ENCODE measurements at places on chromosomes 5 and 9. TPM values are rescaled to one million over a fixed set of nuclear protein-coding genes. Genes with fewer than 3 reads are reported as not detected.
A peak's percentile ranks its signal among the peaks of the same experiment; 100 is the strongest.

- no peak for DNase-seq
- H3K27me3 ChIP-seq = peaks cover 5% of the 10 kb centered on the region
- H3K4me1 ChIP-seq = no peaks in the 10 kb centered on the region
- no peaks in the 10 kb centered on the region for H3K36me3 ChIP-seq
- no peak overlapping the region for H3K4me3 ChIP-seq
These were observed 21.9 kb upstream of the CNOT6 start for GRCh38 chr5:180472269-180472668.

- H3K4me3 ChIP-seq = no peak overlapping the region
- H3K4me1 ChIP-seq = peaks cover 9% of the 10 kb centered on the region
These were observed 29.7 kb upstream of the AKNA start for GRCh38 chr9:114417511-114417910.

- H3K4me3 ChIP-seq = no peak overlapping the region
- H3K27ac ChIP-seq = no peak overlapping the region
- peaks cover 5% of the 10 kb centered on the region for H3K4me1 ChIP-seq
These were observed 24.3 kb downstream of the SPAAR start for GRCh38 chr9:35933550-35934067.

- no peak for DNase-seq
- no peak overlapping the region for H3K27ac ChIP-seq
- H3K4me1 ChIP-seq = no peaks in the 10 kb centered on the region
These were observed 135.2 kb upstream of the PRDM9 start for GRCh38 chr5:23372177-23372576.

DNA sequence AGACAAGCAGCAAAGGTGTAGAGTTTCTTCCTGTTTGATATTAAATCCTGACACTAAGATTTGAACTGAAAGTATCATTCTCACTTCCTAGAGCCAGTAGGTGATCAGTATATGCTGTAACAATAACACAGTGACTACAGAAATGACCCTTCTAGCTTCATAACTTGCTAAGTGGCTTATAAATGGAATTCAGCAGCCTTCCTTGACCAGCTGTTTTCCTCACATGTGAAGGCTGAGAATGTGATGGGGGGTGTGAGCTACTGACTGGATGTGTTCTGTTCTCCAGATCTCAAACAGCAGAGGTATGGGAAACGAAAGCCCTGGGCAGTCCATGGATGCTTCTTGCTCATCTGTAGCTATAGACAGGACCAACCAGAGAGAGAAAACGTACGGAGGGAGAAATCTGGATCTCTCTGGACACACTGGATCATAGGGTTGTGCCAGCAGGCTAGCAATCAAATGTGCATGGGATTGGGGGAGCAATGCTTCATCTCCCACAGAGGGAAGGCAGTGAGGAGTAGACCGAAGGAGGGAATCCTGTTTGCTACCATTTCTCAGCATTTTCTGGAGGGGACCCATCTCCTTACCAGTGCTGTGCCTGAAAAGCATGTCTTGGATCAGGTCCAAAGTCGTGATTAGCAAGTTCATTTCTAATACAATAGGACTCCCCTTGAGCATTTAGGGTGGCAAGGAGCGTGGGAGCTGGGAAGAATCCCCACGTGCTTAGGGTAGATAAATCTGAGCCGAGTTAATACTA is 39.4 kb downstream of the TNFAIP8 start:
- peaks cover 26% of the 10 kb centered on the region for H3K36me3 ChIP-seq
- H3K27ac ChIP-seq = peak overlapping the region; percentile 40
- no peak for DNase-seq
- H3K27me3 ChIP-seq = peaks cover 2% of the 10 kb centered on the region

DNA sequence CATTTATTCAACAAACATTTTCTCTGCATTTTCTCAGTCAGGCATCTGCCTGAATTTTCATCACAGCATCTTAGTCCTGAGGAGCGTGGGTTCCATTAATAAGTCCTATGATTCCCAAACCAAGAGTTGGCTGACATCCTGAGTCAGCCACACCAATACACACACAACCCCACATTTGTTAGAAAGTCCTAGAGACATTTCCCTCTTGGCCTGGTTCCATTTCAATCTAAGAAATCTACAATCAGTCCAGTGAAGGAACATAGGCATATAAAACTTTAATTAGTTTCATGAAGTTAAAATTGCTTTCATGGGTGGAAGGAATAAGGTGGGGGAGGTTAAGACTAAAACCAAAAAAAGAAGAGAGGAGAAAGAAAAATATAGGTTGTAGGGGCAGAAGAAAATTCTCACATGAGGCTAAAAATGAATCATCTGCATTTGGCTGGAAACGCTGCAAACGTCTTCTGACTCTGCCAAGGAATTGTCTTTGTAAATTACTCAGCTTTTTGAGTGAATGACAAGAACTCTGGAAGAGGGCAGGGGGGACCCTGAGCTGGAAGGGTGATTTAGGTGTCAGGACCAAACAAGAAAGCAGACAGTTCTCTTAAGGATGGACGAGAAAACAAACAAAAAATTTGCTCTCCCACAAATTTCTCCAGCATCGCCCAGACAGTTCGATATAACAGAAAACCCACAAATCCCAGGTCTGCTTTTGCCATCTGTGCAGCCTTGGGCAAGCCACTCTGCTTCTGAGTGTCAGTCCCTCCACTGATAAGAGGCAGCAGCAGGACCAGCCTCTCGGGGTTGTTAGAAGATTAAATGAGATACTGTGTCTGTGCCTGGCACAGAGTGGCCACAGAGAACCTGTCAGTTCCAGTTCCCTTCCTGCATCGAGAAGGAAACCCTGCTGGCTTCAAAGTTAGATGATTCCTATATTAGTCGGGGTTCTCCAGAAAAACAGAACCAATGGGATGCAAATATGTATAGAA is 289.7 kb downstream of the CDK5RAP2 start:
- H3K36me3 ChIP-seq = no peaks in the 10 kb centered on the region
- no peak overlapping the region for H3K27ac ChIP-seq
- no peak overlapping the region for H3K4me3 ChIP-seq
- H3K4me1 ChIP-seq = no peaks in the 10 kb centered on the region
- peaks cover 2% of the 10 kb centered on the region for H3K27me3 ChIP-seq

DNA sequence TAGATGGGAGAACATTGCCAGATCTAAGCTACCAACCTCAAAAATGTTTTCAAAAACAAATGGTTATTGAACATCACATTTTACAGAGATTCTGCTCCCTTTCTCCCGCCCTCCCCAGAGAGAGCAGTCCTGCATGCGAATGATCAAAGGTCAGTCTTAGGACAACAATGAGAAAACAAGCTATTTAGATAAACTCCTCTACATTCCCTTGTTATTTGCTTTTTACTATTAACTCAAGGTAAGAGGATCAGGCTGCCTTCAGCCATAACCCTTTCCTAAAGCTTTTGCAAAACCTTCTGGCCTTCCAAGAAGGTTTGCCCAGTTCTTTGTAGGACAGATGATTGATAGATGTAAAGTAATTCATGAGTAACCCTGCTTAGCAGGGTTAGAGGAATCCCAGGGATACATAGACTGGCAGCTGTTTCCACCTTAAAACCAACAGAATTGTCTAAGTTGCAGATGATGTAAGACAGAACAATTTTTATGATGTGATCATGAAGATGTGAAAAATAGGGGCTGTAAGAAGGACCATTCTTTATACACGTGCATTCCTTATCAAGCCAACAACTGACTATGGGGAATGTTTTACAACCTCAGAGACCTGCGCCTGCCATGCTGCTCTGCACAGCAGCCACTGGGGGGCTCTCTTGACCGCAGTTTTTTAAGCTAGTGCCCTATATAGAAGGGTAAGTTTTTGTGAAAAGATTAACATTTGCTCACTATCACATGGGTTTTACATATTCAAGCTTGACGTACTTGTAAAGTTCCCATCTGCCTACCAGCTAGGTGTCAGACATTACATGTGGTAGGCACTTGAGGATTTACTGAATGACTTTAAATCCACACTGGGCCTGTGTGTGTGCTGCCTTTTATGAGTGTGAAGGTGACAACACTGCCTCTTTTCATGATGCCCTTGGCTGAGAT is 2.3 kb upstream of the ZNF782 start:
- H3K36me3 ChIP-seq = no peaks in the 10 kb centered on the region
- H3K4me3 ChIP-seq = no peak overlapping the region
- peak overlapping the region; percentile 79 for H3K27ac ChIP-seq
- peaks cover 4% of the 10 kb centered on the region for H3K27me3 ChIP-seq

The GRXCR2 gene
- polyA plus RNA-seq = not detected

The TBC1D9B gene
- 11.7 TPM for polyA plus RNA-seq

The UBE2QL1 gene
- not detected for polyA plus RNA-seq

The PRR16 gene
- not detected for polyA plus RNA-seq

The SLC1A1 gene
- polyA plus RNA-seq = not detected

The MVB12B gene
- polyA plus RNA-seq = not detected

The CTXN3 gene
- polyA plus RNA-seq = not detected
